ENCODE measurements at places on chromosomes 5 and 9.

- no peak for DNase-seq
Measured at GRCh38 chr9:116806075-116806474, 119.0 kb downstream of the TRIM32 start.

DNA sequence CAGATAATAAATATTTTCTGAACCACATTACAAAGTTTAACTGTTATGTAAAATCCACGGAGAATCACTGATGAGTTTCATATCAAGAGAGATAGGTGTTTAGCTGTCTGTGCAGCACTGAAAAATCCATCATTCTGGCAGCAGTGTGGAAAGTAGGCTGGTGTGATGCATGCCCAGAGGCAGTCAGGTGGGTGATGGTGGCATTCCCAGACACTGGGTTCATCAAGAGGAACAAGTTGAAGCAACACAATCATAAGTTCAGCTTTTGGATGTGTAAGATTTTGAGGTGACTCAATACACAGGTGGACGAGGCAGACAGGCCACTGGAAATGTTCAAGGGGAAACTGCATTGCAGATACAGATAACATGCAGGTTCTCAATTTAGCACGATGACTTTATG lies 11.9 kb downstream of the DNAH5 start:
- DNase-seq = no peak

- no peak for DNase-seq
Measured at GRCh38 chr5:134458234-134459009, 46.7 kb upstream of the CDKN2AIPNL start.

DNA sequence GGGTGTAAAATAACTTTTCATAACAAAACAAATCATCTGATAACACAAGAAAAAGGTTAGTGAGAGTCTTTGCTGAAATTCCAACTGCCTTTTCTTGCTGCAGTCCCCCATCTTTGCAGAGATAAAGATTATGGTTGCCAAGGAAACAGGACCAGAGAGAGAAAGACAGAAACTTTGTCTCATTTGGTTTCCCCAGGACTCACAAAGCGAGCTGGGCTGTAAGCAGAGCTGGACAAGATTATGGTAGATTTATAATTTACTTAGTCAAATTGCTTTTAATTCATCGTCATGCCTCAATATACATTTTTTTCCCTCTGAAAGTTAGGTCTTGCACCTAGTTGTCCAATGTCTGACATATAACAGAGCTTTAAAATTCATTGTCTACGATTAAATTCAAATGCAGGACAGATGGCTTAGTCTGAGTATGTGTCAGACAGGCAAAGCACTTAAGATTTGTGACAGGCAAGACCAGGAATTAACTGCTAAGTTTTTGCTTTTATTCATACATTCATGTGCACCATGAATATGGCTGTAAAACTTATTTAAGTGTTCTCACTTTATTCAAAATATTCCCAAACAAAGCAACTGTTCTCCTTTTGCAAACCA lies 17.4 kb downstream of the ENC1 start:
- no peak for DNase-seq

DNA sequence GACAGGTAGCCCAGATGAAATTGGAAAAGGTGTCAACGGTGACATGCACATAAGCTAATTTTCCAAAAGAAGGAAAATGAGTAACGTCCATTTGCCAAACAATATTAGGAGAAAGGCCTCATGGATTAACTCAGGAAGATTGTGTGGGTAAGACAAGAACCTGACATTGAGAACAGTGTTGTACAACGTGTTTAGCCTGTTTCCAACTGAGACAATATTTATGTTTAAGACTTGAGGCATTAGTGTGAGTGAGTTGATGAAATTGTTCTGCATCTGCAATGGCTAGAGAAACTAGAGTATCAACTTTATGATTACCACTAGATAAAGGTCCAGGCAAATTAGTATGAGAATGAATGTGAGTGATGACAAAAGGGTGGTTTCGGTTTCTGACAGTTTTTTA lies 191.3 kb upstream of the RAI14 start:
- no peak for DNase-seq

GRCh38 chr5:10793785-10794184 lies 32.8 kb upstream of the DAP start:
- no peak for DNase-seq

GRCh38 chr5:127472700-127473099 lies 44.7 kb upstream of the PRRC1 start:
- no peak for DNase-seq

GRCh38 chr5:1445313-1445688 lies at the start of gene SLC6A3:
Gene SLC6A3 (minus strand): TSS chr5:1445440. CDS start chr5:1443197, 2,243 bp downstream.
- no peak for DNase-seq

GRCh38 chr5:71811779-71812178 lies 92.7 kb downstream of the CARTPT start:
- no peak for DNase-seq

DNA sequence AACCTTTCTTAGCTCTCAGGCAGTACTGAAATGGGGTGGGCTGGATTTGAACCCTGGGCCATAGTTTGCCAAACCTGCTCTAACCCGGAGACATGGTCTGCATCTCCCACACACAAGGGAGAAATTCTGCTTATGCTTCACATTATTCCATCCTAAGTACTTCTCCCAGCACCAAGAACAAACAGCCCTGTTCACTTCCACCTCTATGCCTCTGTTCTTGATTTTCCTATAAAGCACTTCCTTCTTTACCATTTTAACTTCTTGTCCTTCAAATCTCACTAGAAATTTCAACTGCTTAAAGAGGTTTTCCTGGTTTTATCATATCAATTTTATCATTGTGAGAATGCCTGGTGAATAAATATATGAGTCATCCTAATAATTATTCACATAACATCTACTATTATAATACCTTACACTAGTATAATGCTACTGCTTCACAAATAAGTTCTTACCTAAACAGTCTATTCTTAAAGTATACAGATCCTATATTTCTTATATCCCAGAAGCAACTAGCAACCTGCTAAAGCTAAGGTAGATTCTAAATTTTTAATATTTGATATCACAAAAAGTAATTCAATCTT lies 12.7 kb downstream of the FEM1C start:
- DNase-seq = no peak

DNA sequence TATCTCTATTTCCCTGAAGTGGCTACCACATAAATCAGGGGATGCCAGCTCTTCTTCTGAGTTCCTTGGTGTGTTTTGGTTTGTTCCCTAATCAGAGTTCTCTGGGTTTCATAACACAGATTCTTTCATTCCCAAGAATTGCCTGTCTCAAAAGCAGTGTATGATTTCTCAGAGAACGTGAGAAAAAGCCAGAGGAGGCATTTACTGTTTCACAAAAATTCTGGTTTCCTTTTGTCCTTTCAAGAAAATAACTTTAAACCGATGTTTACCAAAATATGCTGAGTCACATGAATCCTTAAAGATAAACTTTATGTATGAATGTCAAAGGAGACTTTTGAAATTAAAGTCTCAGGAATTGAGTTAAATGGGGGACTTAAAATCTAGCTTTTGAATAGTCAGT lies 314.3 kb downstream of the EBF1 start:
- no peak for DNase-seq

GRCh38 chr9:129938291-129938979 lies 103.2 kb downstream of the USP20 start:
- DNase-seq = peak; percentile 31

- DNase-seq = no peak
Measured at GRCh38 chr5:138033907-138034306, 1.0 kb upstream of the FAM13B start.

- DNase-seq = no peak
Measured at GRCh38 chr9:77498891-77499290, 149.2 kb downstream of the GNA14 start.

DNA sequence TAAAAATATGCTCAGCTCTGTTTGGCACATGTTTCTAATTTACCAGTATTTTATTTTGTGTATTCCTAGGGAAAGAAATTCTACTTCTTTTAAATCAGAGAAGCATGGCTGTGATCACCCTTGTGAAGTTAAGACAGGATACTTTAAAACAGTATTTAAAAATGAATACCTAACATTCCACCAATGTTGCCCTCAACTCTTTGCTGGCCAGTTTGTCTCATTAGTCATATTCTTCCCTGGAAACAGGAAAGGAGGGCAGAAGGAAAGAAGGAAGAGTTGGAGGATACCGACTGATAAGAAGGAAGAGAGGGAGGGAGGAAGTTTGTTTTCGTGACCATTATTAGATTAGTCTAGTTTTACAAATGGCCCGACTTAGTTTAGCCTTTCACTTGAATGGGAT lies 137.4 kb downstream of the PLK2 start:
- DNase-seq = no peak

DNA sequence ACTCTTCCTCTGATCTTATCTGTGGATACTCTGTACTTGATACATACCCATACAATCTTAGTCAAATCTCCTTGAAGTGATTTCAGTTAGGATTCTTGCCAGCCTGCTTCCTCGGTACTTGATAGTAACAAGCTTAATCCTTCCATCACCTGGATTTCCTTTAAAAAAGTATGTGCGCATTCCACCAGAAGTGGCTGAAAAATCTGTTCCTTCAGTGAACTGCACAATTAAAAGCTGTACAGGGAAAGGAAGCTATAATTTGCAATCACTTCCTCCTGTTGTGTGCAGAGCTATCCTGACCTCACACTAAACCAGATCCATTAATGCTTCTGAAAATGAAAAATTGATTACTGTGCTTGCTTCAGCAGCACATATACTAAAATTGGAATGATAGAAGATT lies 47.3 kb downstream of the PWWP2A start:
- no peak for DNase-seq

DNA sequence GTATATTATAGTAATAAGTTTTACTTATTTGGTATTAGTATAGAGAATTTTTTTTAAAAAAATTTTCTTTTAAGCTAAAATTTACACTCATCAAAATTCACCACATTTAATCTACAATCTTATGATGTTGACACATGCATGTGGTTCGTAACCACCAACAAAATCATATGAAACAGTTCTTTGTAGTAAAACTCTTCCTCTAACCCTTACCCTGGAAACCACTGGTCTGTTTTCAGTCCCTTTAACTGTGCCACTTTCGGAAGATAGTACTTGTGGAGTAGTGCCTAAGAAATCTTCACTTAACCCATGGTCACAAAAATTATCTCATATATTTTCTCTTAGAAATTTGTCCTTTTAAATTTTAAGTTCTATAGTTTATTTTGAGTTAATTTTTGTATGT lies 1498.8 kb downstream of the MAT2B start:
- DNase-seq = no peak

DNA sequence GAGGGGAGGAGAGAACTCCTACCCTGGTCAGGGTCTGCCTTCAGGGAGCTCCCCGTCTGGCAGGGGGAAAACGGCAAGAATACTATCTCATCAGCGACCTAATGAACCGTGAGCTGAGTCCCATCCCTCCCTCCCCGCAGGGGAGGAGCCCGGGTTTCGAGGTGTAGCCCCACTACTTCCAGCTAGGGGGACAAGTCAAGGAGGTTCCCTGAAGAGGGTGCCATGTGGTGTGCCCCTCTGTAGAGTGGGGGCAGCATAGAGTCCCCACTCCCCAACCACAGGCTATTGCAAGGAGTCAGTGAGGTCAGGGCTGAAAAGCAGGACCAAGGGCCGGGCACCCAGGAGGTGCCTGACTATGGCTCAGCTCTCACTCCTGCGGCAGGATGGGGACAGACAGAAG lies 50.9 kb upstream of the RXRA start:
- no peak for DNase-seq

- DNase-seq = peak; percentile 80
Measured at GRCh38 chr9:75148561-75148960, 60.2 kb downstream of the OSTF1 start.

DNA sequence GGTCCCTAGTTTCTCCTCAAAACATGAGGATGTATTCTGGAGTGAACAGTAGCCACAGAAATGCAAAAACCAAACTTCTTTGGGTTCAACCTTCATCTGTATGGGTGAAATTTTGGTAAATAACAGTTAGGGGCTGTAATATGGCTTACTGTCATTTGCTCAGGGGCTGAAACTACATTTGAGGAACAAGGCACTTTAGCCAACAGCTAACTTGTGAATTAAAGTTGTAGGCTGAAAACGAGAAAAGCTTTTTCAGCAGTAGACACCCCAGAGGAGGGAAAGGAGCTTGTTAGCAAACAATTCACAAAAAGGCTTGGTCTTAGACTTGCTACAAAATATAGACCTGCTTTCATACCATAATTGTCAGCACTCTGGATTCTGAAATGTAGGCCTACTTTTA lies 6.6 kb downstream of the TMEM171 start:
- DNase-seq = no peak

DNA sequence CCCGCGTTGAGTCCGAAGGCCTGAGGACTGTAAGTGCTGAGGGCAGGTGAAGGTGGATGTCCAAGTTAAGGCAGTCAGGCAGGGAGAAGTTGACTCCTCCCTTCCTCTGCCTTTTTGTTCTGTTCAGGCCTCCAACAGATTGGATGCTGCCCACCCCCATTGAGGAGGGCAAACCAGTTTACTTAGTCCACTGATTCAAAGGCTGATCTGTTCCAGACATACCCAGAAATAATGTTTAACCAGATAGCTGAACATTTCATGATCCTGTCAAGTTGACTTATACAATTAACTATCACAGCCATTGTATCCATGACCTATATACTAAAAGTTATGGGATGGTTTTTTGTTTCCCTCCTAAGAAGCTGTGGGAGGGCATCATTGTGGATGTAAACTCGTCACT lies 8.3 kb upstream of the TEX48 start:
- no peak for DNase-seq
